ENCODE measurements at places on chromosomes 16 and 17.

DNA sequence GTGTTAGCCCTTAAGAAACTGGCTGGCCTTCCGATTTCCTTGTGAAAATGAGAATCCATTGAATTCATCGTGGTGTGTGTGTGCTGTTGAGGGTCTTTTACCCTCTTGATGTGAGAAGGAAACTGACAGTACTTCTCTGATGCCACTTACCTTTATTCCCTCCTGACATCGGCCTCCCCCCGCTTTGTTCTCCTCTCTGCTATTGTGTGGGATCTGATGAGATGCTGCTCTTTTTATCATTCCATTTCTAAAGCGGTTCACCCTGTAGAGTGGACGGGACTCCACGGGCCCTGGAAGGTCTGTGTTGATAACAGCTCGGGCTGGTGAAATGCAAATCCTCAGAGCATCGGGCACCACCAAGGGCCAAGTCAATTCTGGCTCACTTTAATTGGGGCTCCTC, 69.8 kb downstream of the MARCHF10 start:
- no peak for DNase-seq

- peak; percentile 14 for DNase-seq
Observed at GRCh38 chr17:50020841-50021599, 26.0 kb upstream of the DLX3 start.

DNA sequence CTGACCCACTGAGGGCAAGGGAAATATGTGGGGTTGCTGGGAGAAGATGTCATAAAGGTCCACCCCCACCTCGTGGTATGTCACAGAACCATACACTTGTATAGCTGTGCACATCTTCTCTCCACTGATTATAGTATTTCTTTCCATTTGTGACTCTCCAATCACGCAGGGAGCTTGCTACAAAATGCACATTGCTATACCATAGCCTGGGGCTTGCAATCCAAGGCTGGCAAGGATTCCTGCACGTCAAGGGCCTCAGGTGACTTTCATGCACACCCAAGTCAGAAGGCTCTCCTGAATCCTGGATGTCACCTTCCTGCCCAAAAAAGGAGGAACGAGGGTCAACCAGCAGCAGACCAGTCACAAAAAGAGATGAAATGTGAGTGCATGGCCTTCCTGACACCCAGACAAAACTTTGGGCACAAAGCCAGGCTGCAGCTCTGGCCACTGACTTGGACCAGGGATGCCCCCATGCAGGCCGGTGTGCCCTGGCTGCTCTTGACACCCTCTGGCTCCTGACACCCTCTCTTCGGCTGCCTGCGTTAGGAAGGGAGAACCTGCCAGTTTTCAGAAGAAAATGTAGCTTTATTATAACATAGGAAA, 12.1 kb downstream of the TBC1D26 start:
- no peak for DNase-seq

DNA sequence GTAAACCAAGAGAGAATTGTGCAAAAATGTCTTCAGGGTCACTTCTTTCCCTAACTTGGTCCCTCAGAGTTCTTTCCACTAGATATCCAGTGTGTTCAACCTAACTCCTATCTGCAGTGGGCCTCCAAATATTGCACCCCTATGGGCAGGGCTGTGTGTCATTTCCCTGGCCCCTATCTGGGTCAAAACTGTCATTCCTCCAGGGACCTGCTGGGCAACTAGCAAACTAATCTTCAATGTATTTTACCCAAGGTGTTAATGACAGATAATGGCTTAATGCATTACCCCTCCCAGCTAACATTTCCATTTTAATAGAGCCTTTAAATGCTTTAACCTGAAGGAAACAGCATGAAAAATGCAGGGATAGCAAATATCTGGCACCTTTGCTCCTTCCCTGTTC, 25.8 kb upstream of the SKAP1 start:
- DNase-seq = no peak

GRCh38 chr17:65558683-65559460, 2.6 kb downstream of the AXIN2 start:
- DNase-seq = no peak

DNA sequence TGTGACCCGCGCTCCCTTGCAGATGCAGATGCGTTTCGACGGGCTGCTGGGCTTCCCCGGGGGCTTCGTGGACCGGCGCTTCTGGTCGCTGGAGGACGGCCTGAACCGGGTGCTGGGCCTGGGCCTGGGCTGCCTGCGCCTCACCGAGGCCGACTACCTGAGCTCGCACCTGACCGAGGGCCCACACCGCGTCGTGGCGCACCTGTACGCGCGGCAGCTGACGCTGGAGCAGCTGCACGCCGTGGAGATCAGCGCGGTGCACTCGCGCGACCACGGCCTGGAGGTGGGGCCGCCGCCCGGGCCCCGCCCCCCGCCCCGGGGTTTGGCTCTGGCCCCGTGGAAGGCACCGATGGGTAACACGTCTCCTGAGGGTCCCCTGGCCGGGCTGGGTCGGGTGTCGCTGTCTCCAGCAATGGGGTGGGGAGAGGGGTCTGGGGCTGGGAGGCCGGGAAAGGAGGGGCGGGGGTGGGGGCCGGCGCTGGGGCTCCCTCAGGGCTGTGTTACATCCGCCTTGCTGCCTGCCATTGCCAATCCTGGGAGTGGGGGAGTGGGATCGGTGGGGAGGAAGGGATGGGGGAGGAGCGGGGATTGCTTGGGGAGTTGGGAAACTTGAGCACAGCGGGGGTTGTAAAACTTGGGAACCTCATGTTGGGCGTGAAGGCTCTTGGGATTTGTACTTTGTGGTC, 737 bp downstream of the NUDT16L1 start:
- peak; percentile 77 for DNase-seq

GRCh38 chr17:8518326-8518725, 82.6 kb downstream of the NDEL1 start:
- DNase-seq = no peak

- DNase-seq = no peak
Observed at GRCh38 chr16:86925067-86925791, 346.9 kb downstream of the FOXL1 start.

- no peak for DNase-seq
Observed at GRCh38 chr16:5557966-5558365, 460.4 kb upstream of the EEF2KMT start.

DNA sequence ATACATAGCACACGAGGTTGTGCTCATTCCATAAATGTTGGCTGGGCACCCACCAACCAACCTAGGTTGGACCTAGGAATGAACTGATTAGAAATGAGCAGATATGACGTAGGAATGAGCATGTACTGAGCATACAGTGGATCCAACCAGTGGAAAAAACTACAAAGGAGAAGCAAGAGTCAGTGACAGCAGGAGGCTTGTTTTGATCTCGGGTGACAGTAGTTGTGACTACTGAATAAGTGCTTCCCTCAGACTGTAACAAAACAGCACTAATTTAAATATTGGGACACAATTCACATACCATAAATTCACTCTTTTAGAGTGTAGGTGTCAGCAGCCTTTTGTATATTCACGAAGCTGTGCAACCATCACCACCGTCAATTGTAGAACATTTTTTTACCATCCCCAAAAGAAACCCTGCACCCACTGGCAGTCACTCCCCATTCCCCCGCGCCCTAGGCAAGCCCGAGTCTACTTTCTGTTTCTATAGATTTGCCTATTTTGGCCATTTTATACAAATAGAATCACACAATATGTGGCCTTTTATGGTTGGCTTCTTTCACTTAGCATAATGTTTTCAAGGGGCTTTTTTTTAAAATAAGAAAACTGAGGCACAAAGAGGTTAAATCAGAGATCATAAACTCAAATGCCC, 7.0 kb downstream of the VAC14 start:
- DNase-seq = no peak

DNA sequence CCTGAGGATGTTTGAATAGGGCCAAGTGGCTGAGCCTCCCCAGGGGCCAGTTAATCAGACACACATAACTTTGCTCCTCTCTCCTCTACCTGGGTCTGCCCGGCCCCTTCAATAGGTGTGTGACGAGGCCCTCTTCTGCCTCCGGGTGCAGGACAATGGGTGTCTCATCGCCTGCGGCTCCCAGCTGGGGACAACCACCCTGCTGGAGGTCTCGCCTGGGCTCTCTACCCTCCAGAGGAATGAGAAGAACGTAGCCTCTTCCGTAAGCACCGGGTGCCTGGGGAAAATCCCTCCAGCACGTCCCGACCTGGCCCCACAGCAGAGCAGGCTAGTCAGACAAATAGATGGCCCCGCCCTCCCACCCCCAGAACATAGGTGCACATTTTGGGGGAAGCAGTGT, 16.1 kb upstream of the KIF19 start:
- DNase-seq = no peak

DNA sequence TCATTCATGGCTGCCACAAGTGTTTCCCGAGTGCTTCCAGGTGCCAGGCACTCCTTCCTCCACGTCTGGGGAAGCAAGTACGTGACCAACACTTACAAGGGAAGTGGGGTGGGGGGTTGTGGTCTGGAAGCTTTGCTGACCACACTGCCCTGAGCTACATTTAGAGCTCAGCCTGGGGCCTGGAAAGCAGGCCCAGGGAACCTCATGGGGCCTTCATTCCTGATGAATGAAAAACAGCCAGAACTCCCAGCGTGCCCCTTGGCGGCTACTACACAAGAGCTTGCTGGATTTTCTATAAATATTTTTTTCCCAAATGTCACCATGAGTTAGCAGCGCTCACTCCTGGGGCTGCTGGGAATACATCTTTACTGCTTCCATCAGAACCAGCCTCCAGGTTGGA, 73.3 kb downstream of the ABCC12 start:
- DNase-seq = no peak

GRCh38 chr16:15053904-15054303, 2.0 kb downstream of the NTAN1 start:
- DNase-seq = no peak

- DNase-seq = peak; percentile 23
Observed at GRCh38 chr17:31743797-31744196, 115.2 kb downstream of the COPRS start.

DNA sequence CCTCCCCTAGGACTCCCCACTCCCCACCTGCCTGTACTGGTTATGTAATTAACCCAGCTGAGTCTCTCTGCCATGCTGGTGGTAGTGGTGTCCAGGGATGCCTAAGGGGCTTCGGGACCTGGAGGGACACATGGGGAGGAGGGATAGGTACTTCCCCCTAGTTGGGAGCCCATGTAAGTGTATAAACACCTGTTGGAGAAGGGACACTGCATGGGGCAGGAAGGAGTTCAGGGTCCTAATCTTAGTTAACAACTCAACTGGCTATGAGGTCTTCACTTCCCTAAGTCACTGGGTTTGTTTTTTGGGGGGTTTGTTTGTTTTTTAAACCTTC, 1.3 kb downstream of the RASL10B start:
- DNase-seq = no peak

- no peak for DNase-seq
Observed at GRCh38 chr17:28946239-28946638, 5.1 kb downstream of the PHF12 start.

- no peak for DNase-seq
Observed at GRCh38 chr17:29927546-29927945, 2.5 kb downstream of the SSH2 start.

- DNase-seq = no peak
Observed at GRCh38 chr17:75755205-75755901, 9.6 kb downstream of the GALK1 start.

- DNase-seq = peak; percentile 76
Observed at GRCh38 chr17:18258356-18259038, at the start of gene FLII. Gene FLII, minus strand, starts transcription at chr17:18258738. Its CDS starts 48 bp downstream, at chr17:18258690.

GRCh38 chr16:87434146-87434667, 42.1 kb downstream of the MAP1LC3B start:
- DNase-seq = no peak

DNA sequence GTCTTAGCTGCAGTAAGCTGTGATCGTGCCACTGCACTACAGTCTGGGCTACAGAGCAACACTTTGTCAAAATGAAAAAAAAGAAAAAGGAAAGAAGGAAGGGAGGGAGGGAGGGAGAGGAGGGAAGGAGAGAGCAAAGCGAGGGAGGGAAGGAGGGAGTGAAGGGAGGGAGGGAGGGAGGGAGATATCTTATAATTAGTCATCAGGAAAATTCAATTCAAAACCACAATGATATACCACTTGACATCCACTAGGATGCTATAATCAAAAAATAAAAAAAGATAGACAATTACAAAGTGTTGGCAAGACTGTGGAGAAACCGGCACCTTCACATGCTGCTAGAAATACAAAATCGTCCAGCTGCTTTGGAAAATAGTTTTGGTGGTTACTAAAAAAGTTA, 93.8 kb downstream of the CDC27 start:
- no peak for DNase-seq

GRCh38 chr16:1461146-1461545, 13.7 kb downstream of the CLCN7 start:
- no peak for DNase-seq

DNA sequence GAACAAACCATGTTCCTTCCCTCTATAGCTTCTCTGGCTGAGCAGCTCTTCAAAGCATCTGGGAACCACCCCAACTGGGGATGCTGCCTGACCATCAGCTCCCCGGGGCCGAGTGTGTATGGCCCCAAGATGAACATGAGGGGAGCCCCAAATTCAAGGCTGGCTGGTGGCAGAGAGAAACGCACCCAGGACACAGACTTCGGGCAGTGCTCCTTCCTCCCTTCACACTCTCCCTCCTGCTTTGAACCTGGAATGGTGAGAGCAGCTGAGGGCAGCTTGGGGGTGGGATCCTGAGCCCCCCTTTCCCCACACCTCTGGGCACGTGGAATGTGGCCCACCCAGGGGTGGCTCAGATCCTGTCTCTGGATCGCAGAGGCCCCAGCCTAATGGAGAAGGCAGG, 17.2 kb downstream of the TLE7 start:
- no peak for DNase-seq

GRCh38 chr16:5509794-5510193, 412.2 kb upstream of the EEF2KMT start:
- peak; percentile 78 for DNase-seq

DNA sequence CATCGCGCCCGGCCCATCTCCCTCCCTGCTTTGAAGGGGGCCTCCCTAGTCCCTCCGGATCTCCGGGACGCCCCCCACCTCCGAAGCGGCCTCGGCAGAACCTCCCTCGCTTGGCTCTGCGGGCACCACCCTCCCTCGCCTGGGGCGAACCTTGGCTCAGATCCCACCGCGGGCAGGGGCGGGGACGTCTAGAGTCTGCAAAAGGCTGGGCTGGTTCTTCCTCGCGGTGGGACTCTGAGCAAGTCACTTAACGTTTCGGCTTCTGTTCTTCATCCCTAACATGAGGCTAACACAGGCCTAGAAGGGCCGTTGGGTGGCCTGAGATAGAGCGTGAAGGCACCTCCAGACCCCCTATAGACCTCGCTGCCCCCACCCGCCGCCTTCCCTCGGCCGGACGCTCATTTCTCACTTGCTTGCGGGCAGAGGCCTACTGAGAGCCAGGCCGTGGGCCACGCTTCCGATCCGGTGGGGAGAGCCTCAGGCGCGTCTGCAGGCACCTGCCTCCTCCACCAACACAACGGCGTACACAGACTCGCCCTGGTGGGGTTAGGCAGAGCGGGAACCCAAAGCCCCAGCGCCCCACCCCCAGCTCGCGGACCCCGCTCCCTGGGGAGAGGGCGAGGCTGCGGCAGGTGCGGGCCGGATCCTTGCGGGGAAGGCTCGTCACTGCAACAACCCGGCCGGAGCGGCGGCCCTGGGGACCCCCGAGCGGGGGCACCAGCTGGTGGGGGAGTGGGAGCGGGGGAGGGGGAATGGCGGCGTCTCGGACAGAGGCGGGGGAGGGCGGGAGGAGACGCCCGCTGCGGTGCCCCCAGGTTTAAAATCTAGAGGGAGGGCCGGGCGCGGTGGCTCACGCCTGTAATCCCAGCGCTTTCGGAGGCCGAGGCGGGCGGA, 5.4 kb downstream of the MYO1C start:
- DNase-seq = peak; percentile 89

All from RPMI8226 (cell line).